ENCODE measurements at places on chromosomes 1 and 21. TPM values are rescaled to one million over a fixed set of nuclear protein-coding genes. Genes with fewer than 3 reads are reported as not detected.

CFAP74 gene
- not detected for total RNA-seq

MPZL1 gene
- 23.0 TPM for total RNA-seq

- no peak for DNase-seq
- H3K27me3 ChIP-seq: no peaks in the 10 kb centered on the region
- H3K36me3 ChIP-seq: no peaks in the 10 kb centered on the region
- peaks cover 38% of the 10 kb centered on the region for H3K4me1 ChIP-seq
Measured at GRCh38 chr1:232596666-232597303, 33.1 kb downstream of the SIPA1L2 start.

DNA sequence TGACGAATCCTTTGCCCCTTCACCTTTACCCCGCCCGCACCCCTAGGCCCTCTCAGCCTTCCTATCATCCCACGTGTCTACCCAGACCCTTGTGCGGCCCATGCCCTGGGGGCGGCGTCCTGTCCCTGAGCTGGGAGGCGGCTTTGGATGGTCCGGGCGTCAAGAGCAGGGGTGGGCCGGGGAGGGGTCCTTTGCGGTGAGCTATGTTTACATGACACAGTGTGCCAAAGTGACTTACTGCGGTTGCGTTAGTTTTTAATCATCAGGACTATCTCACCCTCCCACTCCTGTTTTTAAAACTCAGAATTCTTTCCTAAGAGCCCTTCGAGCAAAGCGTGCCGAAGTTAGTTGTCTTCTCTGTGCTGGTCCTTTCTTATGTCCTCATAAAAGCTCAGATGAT lies 144.6 kb downstream of the PGBD5 start:
- DNase-seq: peak; percentile 11
- H3K4me3 ChIP-seq: no peak overlapping the region
- no peak overlapping the region for H3K27ac ChIP-seq
- H3K27me3 ChIP-seq: no peaks in the 10 kb centered on the region
- H3K36me3 ChIP-seq: peaks cover 17% of the 10 kb centered on the region
- H3K4me1 ChIP-seq: peaks cover 10% of the 10 kb centered on the region

GRCh38 chr21:17688912-17689874 lies 76.5 kb upstream of the BTG3 start:
- no peaks in the 10 kb centered on the region for H3K27me3 ChIP-seq
- no peak overlapping the region for H3K27ac ChIP-seq
- H3K36me3 ChIP-seq: peaks cover 1% of the 10 kb centered on the region

DNA sequence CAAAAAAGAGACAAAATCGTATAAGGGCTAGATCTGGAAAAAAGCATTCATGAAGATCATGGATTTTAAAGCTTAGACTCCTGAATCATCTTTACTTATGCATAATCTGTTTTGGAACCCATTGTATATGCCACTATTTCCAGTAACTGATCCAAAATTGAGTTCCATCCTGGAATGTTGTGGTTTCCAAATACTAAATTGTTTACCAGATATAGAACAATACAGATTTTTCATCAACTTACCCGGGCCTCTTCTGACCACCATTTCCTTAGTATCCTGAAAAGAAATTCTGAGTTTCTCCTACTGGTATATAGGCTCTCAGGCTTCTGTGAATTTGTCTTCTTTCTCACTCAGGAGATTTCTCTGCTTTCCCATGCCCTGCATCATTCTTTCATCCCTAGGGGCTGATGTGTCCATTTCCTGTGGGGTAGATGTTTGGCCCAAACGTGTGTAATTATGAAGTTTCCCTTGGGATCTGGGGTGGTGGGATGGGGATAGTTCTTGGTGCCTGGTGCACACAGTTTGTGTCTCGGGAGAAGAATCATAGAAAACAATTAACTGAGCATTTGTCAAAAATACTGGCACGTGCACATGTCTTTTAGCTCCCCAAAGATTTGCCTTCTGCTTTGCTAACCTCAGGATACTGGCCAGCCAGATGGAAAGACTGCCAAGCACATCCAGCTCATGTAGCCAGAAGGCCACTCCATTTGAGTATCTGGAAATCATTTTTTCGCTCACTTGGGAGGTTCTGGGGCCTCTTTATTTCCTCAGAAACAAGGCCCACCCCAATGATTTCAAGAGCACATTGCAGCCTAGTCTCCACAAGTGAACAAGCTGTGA lies 127.8 kb downstream of the NTMT2 start:
- H3K36me3 ChIP-seq: no peaks in the 10 kb centered on the region
- H3K27me3 ChIP-seq: peaks cover 11% of the 10 kb centered on the region
- H3K4me1 ChIP-seq: no peaks in the 10 kb centered on the region
- no peak overlapping the region for H3K27ac ChIP-seq
- DNase-seq: no peak
- no peak overlapping the region for H3K4me3 ChIP-seq

DNA sequence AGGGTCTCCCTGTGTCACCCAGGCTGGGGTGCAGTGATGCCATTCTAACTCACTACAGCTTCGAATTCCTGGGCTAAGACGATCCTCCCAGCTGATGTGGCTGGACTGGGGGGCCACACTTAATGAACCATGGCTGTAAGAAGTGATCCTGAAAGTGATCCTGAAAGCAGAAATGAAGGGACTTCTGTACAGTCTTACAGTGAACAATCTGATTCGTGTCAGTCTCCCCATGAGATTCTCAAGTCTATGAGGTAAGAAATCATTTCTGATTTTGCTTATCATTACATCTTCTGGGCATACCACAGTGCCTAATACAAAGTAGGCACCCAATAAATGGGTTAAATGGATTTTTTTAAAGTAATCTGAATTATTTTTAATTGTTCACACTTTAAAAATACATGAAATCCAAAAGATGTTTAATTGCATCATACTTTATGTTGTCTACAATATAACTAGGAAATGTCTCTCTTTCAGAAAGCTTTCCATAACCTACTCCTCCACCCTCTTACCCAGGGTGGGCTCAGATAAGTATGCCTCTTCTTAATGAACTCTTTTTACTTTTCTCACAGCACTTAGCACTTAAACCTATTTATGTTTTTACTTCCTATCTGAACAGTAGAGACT lies 21.5 kb downstream of the TUT4 start:
- H3K4me1 ChIP-seq: peaks cover 33% of the 10 kb centered on the region
- DNase-seq: no peak
- H3K27me3 ChIP-seq: no peaks in the 10 kb centered on the region
- peaks cover 13% of the 10 kb centered on the region for H3K36me3 ChIP-seq
- H3K4me3 ChIP-seq: no peak overlapping the region
- H3K27ac ChIP-seq: no peak overlapping the region
